ENCODE measurements at places on chromosomes 3 and 15. TPM values are rescaled to one million over a fixed set of nuclear protein-coding genes. Genes with fewer than 3 reads are reported as not detected.

Gene FETUB
- total RNA-seq: not detected

Gene EFHB
- total RNA-seq: 1.4 TPM

Gene AMT
- total RNA-seq: 32.8 TPM

Gene SLC9C1
- 1.5 TPM for total RNA-seq

Gene CIB2
- total RNA-seq: 41.6 TPM

DNA sequence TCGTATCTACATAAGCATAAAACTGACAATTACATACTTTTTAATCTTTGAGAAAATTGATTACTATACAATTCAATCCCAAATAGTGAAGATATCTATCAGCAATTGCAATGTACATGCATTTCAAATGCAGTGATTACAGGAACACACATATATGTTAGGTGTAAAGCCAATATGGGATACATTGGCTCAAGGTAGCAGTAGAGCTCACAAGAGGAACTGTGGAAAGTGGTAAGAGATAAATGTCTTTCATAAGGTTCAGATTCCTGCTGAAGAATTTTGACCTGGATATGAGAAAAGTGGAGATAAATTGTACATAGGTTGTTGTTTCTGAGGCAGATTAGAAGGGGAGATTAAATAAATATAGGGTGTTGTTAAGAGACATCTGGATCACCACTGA, 1280.5 kb downstream of the OTOL1 start:
- no peak overlapping the region for H3K27ac ChIP-seq
- H3K27me3 ChIP-seq: no peaks in the 10 kb centered on the region
- no peak overlapping the region for H3K4me3 ChIP-seq
- DNase-seq: no peak
- H3K4me1 ChIP-seq: peaks cover 6% of the 10 kb centered on the region

DNA sequence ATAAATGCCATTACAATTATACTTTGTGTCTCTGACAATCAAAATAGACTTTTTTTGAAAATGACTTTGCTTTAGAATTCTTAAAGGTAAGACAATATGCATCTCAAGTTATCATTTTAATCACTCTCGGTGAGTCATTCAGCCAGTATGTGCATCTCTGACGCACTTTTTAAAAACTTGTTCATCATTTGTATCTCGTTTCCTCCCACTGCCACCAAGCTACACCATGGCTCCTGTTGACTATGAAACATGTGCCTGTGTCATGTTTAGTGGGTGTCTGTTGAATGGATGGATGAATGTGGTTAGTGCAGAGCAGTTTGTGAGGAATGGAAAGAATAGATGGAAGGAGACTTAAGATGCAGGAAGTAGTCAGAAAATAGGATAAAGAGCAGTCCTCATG, 68.6 kb downstream of the ARPP21 start:
- no peaks in the 10 kb centered on the region for H3K36me3 ChIP-seq
- no peak overlapping the region for H3K27ac ChIP-seq
- peaks cover 10% of the 10 kb centered on the region for H3K4me1 ChIP-seq
- peaks cover 6% of the 10 kb centered on the region for H3K27me3 ChIP-seq
- no peak for DNase-seq
- H3K4me3 ChIP-seq: no peak overlapping the region

GRCh38 chr3:99286266-99286845, 352.0 kb upstream of the COL8A1 start:
- DNase-seq: no peak
- no peaks in the 10 kb centered on the region for H3K36me3 ChIP-seq
- H3K4me1 ChIP-seq: no peaks in the 10 kb centered on the region
- H3K27ac ChIP-seq: no peak overlapping the region
- no peak overlapping the region for H3K4me3 ChIP-seq
- H3K27me3 ChIP-seq: no peaks in the 10 kb centered on the region

GRCh38 chr3:170421111-170421641, 2.5 kb downstream of the CLDN11 start:
- DNase-seq: no peak
- H3K27me3 ChIP-seq: peaks cover 36% of the 10 kb centered on the region
- no peak overlapping the region for H3K4me3 ChIP-seq
- no peak overlapping the region for H3K27ac ChIP-seq
- peaks cover 19% of the 10 kb centered on the region for H3K4me1 ChIP-seq

DNA sequence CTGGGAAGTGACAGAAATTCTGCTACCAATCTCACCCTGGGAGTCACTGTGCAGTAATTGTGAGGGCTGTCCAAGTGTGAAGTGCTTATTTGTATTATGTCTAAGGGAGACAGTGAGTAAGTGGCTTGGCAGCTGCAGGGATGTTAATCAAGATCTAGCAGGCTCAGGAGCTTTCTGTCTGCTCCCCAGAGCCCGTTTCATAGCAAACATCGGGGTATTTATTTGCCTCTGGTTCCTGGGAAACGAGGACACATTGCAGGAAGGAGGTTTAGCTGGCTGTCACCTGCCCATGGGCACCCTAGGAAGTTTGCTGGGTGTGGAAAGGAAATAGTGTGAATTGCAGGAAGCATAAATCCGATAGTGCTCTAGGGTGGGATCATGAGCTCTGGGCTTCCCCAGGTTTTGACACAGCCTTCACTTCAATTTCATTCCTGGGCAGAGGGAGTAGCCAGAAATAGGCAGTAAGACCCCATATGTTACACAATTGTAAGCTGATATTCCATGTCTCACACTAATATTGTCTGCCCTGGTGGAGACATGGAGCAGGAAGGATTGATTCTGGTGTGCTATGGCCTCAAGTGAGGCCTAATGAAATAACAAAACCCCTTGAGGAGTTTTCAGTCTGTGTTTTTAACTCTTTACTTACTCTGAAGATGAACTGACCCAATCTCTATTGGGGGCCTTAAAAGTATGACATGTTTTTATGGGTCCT, 74.1 kb upstream of the MITF start:
- DNase-seq: no peak
- H3K36me3 ChIP-seq: no peaks in the 10 kb centered on the region
- peaks cover 13% of the 10 kb centered on the region for H3K4me1 ChIP-seq
- H3K27ac ChIP-seq: peak overlapping the region; percentile 73

DNA sequence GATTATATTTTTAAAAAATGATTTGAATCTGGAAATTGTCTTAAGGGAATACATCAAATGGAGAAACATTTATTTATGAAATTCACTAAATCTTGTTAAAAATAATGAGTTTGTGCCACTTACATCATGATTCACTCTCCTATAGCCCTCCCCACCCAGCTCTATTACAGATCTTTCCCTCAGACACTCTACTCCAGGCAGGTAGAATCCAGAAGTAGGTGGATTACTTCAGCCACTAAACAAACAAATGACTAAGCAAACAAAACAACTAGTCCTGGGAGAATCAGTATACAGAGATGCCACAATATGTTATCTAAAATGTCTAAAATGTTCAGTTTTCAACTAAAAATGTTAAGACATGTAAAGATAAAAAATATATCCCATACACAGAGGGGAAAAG, 608.1 kb upstream of the UBE2E2 start:
- H3K4me1 ChIP-seq: peaks cover 7% of the 10 kb centered on the region
- H3K4me3 ChIP-seq: no peak overlapping the region
- H3K36me3 ChIP-seq: no peaks in the 10 kb centered on the region
- no peak overlapping the region for H3K27ac ChIP-seq
- H3K27me3 ChIP-seq: no peaks in the 10 kb centered on the region
- DNase-seq: no peak

DNA sequence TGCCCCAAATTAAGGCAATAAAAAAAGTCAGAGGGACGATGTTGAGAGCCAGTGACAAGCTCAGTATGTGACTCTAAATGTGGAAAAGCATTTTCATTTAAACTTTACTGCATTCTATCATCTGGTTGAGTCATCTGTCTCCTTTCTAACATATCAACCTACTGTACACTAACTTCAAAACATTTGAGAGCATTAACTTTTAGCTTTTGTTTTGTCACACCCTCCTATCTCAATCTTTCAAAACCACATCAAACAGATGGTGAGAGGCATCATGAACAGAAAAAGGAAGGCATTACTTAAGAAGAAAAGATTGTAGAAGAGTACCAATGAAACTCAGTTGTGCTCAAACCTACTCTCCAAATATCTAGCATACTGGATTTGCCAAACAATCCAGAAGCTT, 4.8 kb downstream of the LRRC58 start:
- H3K4me1 ChIP-seq: peaks cover 15% of the 10 kb centered on the region
- no peaks in the 10 kb centered on the region for H3K27me3 ChIP-seq
- peaks cover 14% of the 10 kb centered on the region for H3K36me3 ChIP-seq
- no peak overlapping the region for H3K27ac ChIP-seq
- DNase-seq: no peak
- H3K4me3 ChIP-seq: no peak overlapping the region

DNA sequence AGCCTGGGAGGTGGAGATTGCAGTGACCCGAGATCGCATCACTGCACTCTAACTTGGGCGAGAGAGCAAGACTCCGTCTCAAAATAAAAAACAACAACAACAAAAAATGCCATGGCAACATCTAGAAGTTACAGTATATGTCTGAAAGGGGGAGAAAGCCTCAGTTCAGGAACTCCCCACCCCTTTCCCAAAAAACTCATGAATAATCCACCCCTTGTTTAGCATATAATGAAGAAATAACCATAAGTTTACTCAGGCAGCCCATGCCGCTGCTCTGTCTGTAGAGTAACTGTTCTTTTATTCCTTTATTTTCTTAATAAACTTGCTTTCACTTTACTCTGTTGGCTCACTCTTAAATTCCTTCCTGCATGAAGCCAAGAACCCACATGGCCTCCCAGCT, 145.2 kb downstream of the DOCK3 start:
- no peak overlapping the region for H3K4me3 ChIP-seq
- H3K27me3 ChIP-seq: no peaks in the 10 kb centered on the region
- H3K36me3 ChIP-seq: peaks cover 1% of the 10 kb centered on the region
- H3K27ac ChIP-seq: no peak overlapping the region

DNA sequence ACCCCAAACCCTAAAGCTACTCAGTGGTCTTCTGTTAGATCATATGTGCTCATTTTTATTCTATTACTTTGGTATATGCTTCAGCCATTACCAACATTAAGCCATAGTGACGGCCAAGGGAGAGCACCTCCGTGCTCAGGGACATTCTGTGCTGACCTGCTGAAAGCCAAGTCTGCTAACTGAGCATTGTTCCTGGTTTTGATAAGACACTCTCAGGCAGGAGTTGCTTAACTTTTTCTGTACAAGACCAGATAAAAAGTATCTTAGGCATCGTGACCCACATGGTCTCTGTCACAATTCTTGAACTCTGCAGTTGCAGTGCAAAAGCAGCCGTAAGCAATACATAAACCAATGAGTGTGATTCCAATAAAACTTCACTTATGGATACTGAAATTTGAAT, 100.6 kb downstream of the KLHL25 start:
- peaks cover 12% of the 10 kb centered on the region for H3K36me3 ChIP-seq
- H3K4me3 ChIP-seq: no peak overlapping the region
- peaks cover 12% of the 10 kb centered on the region for H3K4me1 ChIP-seq
- no peak for DNase-seq

DNA sequence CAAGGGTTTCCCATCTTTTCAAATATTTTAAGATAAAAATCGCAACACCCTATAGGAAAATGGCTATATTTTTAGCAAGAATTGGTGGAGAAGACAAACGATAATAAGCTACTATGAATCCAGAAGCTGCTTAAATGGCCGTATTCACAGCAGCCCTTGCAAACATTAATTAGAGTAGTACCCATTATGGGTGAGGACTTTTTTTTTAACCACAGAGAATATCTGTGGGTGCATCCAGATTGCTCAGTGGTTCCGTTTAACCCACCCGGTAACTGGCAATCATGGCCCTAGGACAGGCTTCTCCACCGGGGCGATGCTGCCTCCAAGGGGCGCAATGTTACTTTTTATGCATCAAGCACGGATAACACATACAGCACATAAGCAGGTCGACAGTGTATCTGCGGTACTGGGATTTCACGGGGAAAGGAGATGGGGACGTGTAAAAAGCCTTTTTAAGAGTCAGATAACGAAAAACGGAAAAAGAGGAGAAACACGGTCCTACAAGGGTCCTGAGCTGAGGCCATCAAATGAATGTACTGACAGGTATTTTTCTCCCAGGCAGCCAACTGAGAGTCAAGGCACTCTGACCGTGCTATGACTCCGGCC, 968 bp upstream of the TMEM266 start:
- H3K36me3 ChIP-seq: no peaks in the 10 kb centered on the region
- H3K4me3 ChIP-seq: peak overlapping the region; percentile 87
- peaks cover 44% of the 10 kb centered on the region for H3K27me3 ChIP-seq
- H3K27ac ChIP-seq: peak overlapping the region; percentile 83
- peaks cover 9% of the 10 kb centered on the region for H3K4me1 ChIP-seq

GRCh38 chr15:68546318-68546717, 32.5 kb upstream of the CORO2B start:
- H3K36me3 ChIP-seq: no peaks in the 10 kb centered on the region
- no peak for DNase-seq
- H3K27me3 ChIP-seq: peaks cover 6% of the 10 kb centered on the region
- H3K4me3 ChIP-seq: no peak overlapping the region
- H3K27ac ChIP-seq: no peak overlapping the region

DNA sequence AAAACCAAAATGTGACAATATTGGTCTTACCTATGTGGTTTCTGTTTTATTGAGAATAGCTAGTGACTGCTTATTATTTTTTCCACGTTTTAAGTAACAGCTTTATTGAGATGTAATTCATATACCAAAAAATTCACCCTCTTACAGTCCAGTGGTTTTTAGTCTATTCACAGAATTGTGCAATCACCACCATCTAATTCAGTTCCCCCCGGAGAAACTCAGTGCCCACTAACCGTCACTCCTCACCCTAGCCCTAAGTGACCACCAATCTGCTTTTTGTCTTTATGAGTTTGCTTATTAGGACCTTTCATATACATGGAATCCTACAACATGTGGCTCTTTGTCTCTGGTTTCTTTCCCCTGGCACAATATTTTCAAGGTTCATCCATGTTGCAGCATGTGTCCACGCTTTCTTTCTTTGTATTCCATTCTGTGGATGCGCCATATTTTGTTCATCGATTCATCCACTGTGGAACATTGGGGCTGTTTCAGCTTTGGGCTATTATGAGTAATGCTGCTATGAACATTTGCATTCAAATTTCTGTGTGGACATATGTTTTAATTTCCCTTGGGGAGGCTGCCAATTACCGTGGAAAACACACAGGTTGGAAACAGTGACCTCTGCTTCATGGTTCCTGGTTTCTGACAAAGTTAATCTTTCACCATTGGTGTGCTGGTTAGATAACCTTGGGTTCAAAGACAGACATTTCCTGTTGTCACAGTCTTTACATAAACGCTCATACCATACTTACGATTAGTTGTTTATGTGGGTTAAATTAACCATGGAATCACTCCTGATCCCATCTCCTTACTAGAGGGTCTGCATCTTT, 3.2 kb upstream of the BCL2L10 start:
- peaks cover 19% of the 10 kb centered on the region for H3K4me1 ChIP-seq
- no peak overlapping the region for H3K4me3 ChIP-seq
- DNase-seq: no peak
- peak overlapping the region; percentile 18 for H3K27ac ChIP-seq
- no peaks in the 10 kb centered on the region for H3K36me3 ChIP-seq
- H3K27me3 ChIP-seq: no peaks in the 10 kb centered on the region

Data from progenitor cell of endocrine pancreas (in vitro differentiated cells).